ENCODE measurements at places on chromosomes 1 and 21.

- no peak for DNase-seq
These were observed 49.0 kb downstream of the JAK1 start for GRCh38 chr1:64917328-64917861.

DNA sequence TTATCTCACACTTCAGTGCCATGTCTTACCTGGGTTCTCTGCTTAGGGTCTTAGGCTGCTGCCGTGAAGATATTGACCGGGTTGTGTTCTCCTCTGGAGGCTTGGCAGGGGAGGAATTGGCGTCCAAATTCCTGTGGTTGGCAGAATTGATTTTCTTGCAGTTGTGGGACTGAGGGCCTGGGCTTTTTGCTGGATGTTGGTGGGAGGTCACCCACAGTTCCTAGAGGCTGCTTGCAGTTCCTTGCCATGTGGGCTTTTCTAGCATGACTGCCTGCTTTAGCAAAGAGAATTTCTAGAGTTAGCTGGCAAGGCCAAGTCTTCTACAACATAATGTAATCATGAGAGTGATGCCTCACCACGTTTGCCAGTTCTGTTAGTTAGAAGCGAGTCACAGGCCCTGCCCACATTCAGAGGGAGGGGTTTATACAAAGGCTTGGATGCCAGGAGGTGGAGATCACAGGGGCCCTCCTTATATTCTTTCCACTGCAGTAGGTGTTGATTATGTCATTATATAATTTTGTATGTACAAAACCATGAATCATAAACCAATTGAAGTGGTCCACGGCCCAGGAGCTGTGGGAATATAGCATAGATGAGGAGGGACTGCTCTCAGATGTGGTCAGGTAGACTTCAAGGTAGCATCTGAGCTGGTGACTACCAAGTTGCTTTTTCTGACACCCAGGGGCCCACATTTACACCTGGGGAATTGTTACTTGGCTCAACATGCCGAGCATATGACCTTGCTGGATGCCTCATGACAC is 6.6 kb downstream of the UBL4B start:
- DNase-seq = no peak

GRCh38 chr1:200962631-200963030 is 60.9 kb downstream of the KIF21B start:
- DNase-seq = no peak

DNA sequence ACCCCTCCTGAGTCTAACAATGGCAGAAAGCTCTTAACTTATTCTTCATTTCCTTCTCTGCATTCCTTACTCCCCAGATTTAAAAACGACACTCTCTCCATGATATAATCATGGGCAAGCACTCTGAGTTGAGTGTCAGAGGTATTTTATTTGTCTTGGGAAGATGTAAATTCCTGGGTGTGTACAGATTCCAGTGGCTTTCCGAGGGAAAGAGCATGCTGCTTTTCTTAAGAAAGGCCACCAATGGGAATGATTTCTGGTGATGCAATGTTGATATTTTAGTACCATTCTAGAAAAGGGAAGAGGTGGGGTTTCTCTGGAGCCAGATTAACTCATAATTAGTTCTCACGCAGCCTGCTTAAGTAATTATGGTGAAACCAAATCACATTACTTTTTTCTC is 47.8 kb upstream of the BTG3 start:
- DNase-seq = no peak

- no peak for DNase-seq
These were observed 4.8 kb upstream of the ST6GALNAC5 start for GRCh38 chr1:76862447-76862846.
